Stimulated activated CD8-positive, alpha-beta memory T cell treated with anti-CD3 and anti-CD28 coated beads, Interleukin-4, amount 100 ng/mL, for 1 hour (primary cell): ENCODE measurements at places on chromosomes 1 and 21.

DNA sequence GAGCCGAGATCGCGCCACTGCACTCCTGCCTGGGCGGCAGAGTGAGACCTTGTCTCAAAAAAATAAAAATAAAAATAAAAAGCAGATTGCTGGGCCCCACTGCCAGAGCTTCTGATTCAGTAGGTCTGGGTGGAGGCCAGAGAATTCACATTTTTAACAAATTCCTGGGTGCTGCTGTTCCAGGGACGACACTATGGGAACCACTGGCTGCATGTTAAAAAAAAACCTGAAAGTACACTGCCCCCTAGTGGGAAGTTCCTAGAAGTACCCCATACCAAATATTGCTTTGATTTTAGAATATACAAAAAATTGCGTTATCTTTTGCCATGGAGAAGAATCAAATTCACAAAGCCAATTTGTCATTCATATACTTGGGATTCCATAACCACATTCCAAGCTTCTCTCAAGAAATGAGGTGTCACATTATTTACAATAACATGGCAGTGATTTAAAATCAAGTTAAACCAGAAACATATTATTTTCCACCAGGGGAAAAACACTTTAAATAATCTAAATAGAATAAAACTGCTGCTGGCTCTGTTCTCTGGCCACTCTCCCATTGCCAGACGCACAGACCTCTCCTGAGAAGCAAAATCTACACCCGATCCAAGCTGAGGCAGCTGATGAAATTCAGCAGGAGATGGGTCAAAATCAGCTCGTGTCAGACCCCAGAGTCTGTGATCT lies 27.4 kb downstream of the SYF2 start:
- no peak for DNase-seq

DNA sequence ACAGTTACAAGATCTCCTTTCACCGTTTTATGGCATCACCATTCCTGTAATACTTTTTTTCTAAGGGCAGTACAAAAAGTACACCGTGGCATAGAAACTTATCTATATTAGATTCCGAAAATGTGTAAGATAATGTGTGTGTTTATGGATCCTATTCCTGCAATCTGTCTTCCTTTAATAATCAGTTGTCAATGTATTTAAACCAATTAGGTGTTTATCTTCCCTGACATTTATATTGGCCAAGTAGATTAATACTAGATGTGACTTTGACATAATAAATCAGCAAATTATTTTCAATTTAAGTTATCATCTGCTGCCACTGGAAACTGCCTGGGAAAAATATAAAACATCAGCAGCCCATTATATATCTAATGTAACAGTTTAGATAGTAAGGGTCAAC lies 770.3 kb upstream of the ADGRL2 start:
- no peak for DNase-seq

DNA sequence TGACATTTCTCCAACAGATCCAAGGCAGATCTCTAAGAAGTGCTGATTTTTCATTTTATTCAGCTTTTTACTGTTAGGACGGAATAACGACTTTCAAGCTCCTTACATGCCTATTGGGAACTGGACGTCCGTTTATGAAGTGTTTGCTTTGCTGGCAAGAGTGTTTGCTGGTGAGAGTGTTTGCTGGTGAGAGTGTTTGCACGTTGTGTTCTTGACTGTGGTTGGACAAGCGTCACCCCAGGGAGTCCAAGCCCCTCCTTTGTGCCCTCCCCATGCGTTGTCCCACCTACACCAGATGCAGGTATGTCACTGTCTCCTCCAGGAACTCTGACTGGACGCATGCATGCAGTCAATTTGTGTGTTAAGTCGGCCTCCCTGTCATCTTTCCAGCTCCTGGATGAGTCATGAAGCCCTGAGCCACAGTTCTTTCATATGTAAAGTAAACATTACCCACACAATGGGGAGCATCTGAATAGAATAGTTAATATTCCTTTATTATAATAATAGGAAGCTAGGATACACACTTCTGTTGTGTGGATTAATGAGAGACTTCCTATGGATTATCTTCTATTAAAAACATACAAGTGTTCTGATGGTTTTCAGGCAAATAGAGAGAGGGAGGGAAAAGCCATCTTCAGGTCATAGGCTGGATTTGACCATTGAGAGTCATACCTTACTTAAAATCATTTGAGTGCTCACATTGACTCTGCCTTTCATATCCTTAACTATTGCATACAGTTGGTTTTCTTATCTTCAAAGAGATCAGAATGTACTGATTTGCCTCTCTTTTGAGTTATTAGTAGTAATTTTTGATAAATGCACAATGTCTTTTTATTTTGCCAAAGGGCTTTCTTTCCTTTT lies 119.2 kb downstream of the GALNT2 start:
- DNase-seq = no peak

DNA sequence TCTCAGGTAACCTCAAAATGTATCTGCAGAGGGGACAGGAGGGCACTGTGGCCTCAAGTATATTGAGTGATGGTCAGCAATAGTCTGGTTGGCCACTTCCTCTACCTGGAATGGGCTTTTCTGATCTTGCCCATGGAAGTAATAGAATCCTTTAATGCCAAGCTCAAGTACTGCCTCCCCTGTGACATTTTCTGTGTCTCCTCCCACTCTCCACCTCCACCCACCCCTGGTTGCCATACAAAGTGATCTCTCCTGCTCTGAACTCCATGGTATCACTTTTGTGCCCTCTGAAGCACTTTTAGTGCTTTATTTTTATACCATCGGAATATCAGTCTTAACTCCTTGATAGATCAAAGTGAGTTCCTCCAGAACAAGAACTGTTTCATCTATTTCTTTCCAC lies 9.2 kb upstream of the NOS1AP start:
- no peak for DNase-seq

GRCh38 chr21:37561941-37562919 lies 195.7 kb downstream of the DYRK1A start:
- no peak for DNase-seq

DNA sequence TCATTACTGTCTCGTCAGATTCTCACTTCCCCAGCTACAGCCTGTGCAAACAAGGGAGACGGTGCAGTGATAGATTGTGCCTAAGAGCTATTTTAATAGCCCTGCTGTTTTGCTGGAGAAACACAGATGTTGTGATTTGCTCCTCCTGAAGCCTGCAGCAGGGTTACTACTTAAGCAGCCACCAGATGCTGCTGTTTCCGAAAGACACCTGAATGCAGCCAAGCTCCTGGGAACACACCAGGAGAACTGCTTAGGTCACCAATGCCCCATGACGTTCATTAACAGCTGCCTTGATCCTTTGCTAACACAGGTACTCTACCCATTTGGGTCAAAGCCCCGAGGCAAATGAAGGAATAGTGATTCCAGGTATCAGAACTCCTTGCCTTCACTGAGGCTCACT lies 411.8 kb upstream of the DAB1 start:
- DNase-seq = no peak

DNA sequence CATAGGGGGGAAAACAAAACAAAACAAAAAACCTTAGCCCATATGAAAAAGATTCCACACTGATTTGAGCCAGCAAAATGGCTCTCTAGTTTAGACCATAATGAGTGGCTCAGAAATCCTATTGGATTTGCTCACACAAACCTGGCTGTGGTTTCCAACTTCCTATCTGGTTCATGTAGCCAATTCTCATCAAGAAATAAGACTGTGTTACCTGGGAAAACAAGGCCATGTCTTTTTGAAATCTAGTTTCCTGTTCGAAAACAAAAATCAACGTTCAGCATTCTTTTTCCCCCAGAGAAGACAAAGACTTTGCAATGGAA lies 69.2 kb downstream of the TBX15 start:
- DNase-seq = no peak

DNA sequence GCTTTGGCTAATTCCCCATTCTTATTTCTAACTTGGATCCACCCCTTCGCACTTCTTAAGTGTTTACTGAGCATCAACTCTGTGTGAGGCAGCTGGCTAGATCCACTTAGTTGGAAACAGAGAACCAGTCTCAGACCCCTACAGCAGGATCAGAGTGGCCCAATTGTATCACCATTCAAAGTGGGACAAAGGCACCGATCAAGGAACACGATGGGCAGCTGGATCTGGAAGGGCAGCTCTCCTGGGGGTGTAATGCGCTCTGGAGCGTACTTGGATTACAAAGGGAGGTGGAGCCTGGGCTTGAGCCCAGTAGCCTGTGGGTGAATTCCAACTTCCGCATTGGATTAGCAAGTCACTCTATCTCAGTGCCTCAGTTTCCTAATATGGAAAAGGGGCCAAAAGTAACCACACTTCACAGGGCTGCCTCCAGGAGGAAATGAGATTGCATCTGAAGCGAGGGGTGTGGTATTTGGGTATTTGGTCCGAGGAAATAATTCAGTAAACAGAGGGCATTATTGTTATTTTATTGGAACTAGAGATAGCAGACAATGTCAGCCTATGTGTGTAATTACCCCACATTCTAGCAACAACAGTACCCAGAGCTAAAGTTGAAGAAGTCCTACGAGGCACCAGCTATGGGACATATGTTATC lies 11.9 kb downstream of the ECE1 start:
- no peak for DNase-seq

DNA sequence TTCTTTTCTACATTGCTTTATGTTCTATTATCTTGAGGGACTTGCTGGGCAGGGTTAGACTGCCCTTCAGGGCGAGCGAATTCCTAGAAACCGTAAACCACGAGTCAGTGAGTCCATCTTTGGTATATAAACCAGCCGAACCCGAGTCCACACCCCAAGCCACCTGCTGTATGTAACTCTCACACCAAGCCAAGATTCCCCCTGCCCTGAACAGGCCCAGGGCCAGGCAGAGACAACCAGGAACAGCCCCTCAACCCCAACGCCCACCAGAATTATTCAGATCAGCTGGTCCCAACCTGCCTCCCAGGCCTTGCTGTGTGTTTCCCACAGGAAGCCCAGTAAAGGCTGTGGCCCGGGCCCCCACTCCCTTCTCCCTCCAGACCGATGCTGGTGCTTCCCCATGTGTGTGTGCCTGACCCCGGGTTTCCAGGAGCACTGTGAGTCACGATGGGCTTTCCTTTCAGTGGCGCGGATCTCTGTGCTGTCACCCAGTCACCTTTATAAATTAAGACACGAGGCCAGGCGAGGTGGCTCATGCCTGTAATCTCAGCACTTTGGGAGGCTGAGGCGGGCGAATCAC lies 17.1 kb downstream of the KIF17 start:
- no peak for DNase-seq

GRCh38 chr1:211896958-211897357 lies 66.4 kb upstream of the LPGAT1 start:
- no peak for DNase-seq

DNA sequence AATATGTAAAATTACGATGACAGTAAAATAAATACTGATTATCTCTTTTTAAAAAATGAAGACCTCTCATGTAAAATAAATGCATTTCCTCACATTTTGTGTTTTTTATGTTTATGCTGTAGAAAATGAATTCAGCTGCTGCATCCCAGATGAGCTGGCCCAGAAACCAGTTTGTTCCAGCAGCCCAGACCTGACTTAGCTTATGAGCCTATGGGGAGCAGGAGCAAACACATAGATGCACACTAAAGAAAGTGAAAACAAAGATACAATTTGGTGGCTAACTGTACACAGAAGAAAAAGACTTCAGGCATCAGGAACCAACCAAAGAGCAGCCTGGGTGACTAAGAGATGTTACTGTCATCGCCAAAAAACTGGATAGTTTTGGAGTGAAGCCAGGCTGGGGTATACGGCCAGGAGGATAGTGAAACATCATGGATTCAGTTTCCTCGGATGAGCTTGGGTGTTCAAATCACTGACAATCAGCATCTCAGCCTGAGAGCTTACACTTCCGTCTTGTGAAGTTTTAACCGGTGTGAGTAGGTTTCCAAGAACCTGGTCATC lies 113.9 kb upstream of the BACE2 start:
- no peak for DNase-seq

DNA sequence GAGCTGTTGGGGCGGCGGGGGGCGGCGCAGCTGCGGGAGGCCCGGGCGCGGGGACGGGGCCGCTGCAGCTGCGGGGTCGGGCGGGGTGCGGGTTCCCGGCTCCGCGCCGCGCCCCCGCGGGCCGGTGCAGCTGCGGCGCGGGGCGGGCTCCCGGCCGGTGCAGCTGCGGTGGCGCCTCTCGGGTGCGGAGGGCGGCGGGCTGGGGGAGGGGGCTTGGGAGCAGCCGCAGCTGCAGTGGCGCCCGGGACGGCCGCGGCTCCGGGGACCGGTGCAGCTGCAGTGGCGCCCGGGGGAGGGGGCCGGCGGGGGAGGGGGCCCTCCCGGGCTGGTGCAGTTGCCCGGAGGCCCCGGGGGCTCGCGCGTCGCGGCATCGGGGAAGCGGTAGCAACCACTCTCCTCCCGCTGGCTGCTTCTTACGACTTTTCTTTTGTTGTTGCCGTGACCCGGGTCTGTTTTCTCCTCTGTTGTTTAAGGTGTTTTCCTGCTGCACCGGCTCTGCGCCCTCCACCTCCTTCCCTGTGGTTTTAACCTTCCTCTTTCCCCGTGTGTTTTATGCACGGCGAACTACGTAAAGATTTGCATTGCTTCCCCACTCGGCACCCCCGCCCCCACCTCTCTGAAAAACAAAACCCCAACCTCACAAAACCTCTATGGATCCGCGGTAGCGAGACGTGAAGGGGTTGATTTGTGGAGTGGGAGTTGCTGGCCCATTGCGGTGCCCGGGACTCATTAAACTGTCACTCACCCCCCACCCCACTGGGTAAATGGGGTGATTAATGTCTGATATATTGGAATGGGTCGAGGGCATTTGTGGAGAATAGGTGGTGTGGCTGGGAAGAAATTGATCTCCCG lies 1.7 kb upstream of the ZBTB18 start:
- no peak for DNase-seq

DNA sequence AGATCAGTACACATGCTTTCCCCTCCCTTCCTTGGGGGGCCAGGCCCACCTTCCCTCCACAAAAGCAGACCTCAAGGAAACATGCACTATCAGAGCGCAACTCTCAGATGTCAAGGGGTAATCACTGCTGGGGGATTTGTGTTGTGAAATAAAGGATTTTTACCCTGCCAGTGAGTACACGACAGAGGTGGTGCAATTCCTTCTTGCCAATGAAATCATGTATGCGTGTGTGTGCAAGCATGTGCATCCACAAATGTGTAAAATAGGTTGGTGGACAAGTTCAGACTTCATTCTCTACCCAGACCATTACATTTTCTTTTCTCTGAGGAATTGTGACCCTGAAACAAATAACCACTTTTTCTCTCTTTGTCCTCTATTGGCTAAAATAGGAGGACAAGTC lies 9.8 kb upstream of the NOS1AP start:
- DNase-seq = no peak

DNA sequence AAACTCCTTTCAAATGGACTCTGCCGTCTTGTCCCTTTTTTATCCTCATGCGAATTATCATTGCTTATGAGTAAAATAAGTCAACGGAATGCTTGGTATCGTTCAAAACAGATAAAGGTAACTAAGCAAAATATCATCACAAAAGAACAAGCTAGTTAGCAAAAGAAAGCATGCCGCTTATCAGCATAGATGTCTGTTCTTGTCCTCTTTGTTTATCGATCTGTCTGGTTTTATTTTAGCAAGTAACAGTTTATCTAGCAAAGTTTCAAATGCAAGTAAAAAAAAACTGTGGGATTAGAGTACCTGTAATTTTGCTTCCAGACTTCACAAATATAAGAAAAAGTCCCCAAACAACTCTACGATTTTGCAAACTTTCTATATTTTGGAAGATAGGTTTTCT lies 561.5 kb downstream of the USP25 start:
- DNase-seq = no peak

- no peak for DNase-seq
Observed at GRCh38 chr1:168468042-168468809, 75.6 kb downstream of the XCL2 start.
